ENCODE measurements at places on chromosomes 4 and X.

- no peak for DNase-seq
Measured at GRCh38 chr4:86117705-86118302, 242.0 kb downstream of the MAPK10 start.

DNA sequence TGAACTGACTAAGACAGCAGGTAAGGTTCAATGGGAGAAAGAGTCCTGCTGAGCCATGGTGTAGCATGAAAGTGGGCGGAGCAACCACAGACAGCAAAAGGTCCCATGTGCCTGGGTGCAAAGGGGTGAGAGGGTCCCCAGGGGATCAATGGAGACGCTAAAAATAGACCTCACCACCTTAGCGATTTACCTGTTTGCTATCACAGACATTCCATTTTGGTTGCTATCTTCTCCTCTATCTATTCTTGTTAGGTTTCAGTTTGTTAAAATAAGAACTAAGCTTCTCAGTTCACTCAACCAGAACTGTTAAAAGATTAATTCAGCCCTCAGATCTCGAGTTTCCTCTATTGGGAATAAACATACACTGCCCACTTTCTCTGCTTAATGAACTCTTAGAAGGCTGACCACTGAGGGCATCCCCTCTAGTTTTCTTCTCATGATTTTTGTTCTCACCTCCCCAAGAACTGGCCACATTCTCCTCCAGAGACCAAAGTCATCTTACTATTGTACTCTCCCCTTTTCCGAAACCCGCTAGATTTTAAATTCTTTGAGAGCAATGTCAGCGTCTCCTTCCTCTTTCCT, 136.7 kb downstream of the PARM1 start:
- DNase-seq, result no peak

DNA sequence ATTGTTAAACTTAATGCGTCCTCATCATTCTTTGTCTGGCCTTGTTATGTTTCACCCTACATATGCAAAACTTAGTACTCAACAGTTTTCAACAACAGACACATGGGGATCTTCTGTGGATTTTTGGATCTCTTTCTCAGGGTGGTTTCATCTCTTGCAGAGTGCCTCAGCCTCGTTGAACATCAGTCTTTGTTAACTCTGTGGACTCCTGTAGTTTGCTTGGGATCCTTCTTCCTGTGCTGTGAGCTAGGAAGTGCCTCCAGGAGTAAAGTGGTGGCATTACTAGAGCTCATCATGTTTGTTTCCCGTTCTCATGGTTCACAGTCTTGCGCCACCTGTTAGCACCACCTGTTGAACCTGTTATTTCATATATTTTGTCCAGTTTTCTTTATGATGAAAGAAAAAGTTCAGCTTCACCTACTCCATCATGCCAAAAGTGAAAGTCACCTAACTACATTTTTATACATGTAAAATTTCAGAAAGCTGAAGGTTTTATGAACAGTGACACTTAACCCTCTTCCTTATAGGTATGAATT, 27.5 kb upstream of the NDUFC1 start:
- no peak for DNase-seq

GRCh38 chr4:10192331-10192730, 75.7 kb upstream of the WDR1 start:
- DNase-seq, result no peak

DNA sequence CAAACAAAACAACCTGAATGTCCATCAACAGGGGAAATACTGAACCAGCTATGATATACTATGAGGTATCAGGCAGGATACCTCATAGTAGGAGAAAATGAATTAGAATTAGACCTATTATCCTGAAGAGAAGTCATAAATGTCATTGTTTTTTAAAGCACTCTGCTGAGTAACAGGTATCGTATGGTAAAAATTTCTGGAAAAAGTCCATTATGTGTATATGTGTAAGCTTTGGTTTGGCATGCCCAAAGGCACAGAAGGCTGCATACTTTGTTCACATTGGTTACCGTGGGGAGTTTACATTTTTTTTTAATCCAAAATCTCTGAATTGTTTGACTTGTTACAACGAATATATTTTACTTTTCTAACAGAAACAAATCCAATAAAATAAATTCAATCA, 70.5 kb downstream of the RPS3A start:
- no peak for DNase-seq

DNA sequence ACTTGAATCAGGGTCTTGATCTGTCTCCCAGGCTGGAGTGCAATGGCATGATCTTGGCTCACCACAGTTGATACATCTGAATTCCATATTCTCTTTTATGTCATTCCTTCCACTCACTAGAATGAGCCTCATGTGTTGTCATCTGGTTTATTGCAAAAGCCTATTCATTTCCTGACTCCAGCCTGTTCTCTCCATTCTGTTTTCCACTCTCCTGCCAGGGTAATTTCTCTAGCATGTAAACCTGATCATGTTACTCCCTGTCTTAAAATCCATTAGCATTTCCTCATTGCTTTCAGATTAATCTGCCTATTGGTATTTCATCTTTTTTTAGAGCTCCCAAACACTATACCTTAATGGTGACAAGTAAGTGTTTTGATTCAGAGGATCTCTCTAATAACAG, 4.3 kb upstream of the DDX60L start:
- no peak for DNase-seq

DNA sequence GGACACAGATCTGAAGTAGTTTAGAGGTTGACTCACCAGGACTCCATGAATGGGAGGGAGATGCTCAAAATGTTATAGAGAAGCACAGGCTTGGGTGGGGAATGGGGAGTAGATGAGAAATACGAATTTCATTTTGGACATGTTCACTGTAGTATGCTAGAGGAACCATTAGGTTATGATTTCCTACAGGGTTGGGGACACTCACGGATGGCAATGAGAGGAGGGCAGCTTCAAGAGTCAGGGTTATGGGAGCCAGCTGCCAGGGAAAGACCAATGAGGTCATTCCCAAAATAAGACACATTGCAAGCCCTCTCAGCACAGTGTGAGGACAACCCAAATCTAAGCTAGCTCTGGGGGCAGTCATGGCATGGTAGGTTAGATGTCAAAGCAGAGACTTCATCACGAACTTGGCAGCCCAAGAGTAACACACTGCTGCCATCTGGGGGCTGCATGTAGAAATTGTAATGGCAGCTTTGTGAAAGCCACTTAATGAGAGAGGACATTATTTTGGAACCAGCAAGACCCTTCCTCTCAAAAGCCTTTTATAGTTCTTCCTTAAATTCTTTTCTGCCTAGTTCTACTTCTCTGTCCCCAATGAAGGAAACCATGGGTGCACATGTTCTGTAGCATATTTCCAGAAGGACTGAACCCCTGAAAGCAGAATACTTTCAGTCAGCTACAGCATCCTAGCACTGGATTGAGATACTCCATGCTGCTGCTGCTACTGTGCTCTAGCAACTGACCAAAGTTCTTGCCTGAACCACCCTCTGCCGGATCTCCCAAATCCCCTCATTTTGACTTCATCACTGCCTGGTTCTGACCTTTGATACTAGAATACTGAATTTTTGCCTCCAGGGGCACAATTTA, 16.2 kb upstream of the ZCCHC12 start:
- DNase-seq, result no peak

- no peak for DNase-seq
Measured at GRCh38 chrX:53599781-53600396, 86.6 kb downstream of the HUWE1 start.

DNA sequence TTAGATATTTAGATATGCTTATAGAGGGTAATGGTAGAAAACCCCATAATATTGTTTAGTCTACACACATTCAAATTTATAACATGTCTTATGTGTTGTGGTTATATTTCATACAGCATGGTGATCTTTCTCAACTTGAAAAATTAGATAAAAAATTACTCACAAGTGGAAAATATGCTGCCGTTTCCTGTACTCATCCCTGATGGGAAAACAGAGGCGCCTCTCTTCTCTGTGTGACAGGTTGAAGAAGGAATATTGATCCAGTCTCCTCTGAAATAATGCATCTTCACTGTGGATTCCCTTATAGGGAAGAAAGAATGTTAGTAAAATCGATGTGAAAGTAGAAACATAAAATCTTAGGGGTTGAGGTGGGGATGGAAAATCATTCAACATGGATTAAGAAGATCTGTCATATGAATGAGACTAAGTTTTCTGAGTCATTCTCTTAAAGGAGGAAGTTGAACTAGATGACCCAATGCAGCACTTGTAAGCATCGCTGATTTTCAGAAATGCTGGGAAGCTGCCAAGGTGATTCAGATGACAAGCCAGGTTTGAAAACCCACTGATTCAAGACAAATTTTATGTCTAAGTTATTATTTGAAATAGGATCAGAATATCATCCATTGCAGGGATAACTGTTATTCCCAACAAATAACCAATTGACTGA, 70.7 kb downstream of the ANKRD50 start:
- no peak for DNase-seq

DNA sequence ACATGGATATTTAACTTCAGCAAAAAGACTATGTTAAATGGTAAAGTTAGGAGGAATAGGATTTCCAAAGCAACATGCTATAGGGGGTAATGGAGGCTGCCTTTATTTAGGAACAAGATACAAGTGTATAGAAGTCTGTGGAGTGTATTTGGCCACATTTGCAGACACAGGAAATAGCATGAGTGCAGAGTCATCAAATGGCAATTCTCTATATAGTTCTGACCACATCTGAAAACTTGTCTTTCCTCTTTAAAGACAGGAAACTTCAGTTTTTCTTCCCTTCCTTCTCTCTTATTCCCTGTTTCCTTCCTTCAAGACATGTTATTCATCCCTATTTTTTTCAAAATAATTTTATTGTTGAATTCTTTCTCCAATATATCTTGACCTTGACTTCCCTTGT, 119.3 kb upstream of the PITX2 start:
- DNase-seq, result no peak

GRCh38 chr4:182645511-182645910, 271.7 kb downstream of the DCTD start:
- no peak for DNase-seq

DNA sequence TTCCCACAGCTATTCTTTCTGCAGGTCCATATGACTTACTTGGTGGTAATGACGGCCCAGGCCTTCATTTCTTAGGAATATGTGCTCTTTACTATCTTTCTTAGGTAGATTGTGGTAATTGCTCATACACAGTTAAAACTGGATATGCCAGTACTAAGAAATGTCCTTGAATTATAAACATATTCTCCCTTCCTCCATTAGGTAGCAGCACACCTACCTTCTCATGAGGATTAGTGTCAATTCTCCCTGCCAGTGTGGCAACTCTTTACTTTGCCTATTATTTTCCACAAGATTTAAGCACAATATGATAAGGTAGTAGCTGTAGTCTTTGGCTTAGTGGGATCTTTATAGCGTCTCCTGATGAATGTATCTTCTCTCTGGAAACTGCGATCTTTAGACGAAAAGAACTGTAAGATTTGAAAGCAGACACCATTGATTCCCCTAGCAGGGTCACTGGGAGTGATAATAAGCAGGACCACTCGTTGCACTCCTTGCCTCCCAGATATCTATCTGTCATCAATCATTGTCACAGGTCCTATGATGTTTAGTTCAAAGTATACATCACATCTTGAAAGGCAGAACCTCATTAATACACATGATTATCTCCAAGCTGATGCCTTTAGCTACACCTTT, 1240.7 kb downstream of the C4orf33 start:
- no peak for DNase-seq

- no peak for DNase-seq
Measured at GRCh38 chr4:138675685-138676084, 339.9 kb upstream of the NOCT start.

DNA sequence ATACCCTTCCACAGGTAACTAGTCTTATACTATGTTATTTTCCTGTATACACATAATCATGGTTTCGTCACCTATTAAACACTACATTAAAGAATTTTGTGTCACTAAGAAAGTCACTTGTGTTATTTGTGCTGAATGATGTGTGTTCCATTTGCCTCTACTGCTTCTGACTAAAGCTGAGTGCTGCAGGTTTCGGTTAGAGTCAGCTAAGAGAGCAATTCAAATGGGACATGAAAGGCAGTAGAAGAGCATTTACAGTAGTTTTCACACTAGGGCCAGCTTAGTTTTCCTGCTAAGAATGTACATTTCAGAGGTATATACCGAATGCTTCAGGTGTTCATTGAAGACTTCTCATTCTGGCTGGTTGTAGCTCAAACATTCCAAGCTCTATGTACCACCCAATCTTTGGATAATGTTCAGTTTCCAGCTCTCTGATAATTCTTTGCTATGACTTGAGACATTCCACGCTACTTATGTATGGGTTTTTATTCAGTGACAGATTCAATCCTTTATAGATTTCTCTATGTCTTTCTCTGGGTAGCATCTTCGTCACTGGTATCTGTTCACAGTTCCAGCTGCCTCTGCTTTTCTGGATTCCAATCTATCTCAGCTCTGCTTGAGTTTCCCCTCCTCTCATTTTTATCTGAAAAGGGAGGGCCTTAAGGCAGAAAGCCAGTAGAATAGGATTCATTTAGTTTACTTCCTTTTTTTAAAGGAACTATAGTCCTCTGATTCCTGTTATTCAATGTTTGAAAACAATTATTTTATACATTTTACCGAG, 164.4 kb downstream of the CXXC4 start:
- no peak for DNase-seq

- DNase-seq, result no peak
Measured at GRCh38 chr4:2298532-2298991, 36.7 kb upstream of the MXD4 start.

DNA sequence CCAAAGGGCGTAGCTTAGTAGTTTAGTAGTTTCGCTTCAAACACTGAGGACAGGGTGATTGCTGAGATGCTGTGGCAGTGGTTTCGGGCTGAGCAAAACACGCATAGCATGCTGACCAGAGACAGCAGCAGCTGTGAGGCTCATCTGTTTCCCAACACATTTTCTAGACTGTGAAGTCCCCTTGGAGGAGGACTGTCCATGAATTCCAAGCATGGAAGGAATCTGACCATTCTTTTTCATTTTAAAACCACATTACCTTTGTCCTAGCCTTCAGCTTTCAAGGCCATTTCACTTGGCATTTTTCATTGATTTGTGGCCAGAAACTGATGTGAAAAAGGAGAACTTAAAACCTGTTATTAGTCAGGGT, 240.9 kb downstream of the PALLD start:
- no peak for DNase-seq

GRCh38 chr4:136992032-136992431, 540.3 kb downstream of the PCDH18 start:
- no peak for DNase-seq

DNA sequence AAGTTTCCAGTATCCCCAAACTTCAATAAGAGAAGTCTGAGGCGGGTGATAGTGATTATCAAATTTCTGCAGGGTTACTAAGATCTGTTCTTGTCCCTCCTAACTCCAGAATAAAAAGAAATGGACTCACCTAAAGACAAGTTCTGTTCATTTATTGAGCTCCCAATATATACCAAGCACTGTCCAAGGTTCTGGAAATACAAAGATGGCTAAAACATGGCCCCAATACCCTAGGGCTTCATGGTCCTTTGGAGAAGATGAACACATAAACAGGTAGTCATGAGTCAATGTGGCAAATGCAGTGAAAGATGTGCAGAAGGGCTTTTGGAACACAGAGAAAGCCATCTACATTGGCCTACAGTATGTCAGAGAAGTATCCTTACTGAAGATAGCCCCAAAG, 231.2 kb downstream of the PPP1R2C start:
- no peak for DNase-seq

Data from DMS79 treated with DMSO at 0.1 percent for 48 hours (cell line).